ENCODE measurements at places on chromosomes 1 and 21.

DNA sequence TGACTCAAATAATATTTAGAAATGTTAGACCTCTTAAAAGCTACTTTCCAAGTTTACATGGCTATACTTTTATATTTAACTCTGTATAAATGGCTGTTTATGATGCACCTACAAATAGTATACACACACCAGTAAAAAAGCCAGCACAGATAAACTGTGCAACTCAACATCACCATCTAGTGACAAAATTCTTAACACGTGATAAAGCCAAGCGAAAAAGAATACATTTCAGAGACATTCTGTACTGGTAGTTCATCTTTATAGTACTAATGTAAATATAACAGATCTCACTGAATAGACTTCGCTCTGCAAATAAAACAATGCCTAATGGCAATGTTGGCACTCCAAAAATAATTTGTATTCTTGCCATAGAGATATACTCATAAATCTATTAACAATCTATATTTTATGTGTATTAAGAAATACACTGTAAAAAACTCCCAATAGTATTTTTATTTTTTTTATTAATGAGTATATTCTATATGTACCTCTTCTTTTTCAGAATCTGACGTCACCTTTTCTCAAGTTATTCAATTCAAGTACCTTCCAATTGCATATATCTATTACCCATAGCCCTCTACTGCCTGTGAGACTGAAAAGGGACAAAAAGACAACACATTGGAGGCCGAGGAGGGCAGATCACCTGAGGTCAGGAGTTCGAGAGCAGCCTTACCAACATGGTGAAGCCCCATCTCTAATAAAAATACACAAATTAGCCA is 100.2 kb downstream of the DPYD start:
- peak; percentile 9 for DNase-seq

- DNase-seq: no peak
Observed at GRCh38 chr1:175839779-175840669, 96.6 kb upstream of the TNR start.

DNA sequence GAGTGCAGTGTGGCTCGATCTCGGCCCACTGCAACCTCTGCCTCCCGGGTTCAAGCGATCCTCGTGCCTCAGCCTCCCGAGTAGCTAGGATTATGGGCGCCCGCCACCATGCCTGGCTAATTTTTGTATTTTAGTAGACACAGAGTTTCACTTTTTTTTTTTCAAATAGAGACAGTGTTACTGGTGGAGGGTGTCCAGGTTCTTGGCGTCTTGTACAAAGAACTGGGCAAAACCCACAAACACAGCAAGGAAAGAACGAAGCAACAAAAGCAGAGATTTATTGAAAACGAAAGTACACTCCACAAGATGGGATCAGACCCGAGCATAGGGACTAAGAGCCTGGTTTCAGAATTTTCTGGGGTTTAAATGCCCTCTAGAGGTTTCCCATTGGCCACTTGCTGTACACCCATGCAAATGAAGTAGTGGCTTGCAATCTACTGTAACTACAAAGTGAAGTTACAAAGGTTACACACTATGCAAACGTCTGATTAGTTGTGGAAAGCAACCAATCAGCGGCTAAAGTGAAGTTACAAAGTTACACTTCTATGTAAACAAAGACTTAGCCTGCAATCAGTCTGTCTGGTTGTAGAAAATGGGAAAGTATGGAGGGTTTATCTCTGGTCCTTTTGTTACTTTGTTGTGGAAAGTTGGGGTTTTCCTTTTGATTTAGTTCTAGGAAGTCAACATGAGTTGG is 199.1 kb downstream of the DYRK1A start:
- DNase-seq: no peak

DNA sequence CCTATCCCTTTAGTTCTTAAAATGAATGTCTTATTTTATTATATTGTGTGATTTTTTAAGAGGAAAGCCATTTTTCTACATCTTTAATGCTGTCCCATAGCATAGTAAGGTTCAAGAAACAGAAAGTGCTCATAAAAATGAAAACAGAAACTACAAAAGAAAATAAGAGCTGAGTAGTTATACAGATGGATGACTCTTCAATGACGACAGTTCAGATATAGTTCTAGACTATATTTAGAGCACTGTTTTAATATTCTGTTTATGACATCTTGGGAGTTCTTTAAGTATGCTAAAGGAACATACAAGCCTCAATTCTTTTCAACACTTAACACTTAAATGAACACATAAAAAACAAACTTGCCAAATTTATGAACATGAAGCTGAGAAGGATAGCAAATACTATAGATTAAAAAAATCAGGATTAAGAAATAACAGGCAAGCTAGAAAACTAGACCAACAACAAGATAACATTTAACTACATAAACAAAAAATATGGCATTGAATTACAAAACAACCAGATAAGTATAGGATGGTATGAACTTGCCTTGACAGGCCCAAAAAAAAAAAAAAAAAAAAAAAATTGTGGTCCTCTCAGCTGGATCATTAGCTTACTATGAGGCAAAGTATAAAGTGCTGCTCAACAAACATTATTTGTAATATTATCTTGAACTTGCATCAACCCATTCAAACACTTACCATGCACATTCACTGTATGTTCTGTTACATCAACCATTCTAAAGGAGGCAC is 87.9 kb downstream of the ZZZ3 start:
- no peak for DNase-seq

GRCh38 chr1:22364326-22364650 is 87.4 kb upstream of the ZBTB40 start:
- DNase-seq: no peak

- DNase-seq: no peak
Observed at GRCh38 chr1:193729429-193729828, 543.0 kb upstream of the B3GALT2 start.

Measured in left renal cortex interstitium (tissue), 4 donors.